Activated naive CD4-positive, alpha-beta T cell (primary cell): ENCODE measurements at places on chromosomes 1 and 21.

- no peak for DNase-seq
Observed at GRCh38 chr1:91684481-91685196, 184.0 kb downstream of the CDC7 start.

DNA sequence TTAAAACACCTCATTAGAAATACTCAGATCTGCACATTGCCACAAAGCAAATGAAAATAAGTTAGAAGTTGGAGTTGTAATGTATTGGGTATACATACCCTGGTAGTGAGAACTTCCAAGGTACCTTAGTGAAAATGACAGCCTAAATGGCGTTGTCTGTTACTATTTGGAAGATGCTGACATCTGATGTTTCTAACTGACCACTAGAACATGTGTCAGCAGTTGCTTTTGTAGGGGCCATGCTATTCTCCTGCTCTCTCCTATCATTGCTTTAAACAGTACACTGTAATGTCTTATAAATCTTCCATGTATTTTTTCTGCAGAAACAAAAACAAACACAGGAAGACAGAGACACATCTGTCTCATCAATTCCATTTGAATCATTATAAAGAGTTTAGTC lies 40.1 kb downstream of the LAMC1 start:
- no peak for DNase-seq

- DNase-seq, result no peak
Observed at GRCh38 chr1:204571128-204571527, 54.9 kb downstream of the MDM4 start.

DNA sequence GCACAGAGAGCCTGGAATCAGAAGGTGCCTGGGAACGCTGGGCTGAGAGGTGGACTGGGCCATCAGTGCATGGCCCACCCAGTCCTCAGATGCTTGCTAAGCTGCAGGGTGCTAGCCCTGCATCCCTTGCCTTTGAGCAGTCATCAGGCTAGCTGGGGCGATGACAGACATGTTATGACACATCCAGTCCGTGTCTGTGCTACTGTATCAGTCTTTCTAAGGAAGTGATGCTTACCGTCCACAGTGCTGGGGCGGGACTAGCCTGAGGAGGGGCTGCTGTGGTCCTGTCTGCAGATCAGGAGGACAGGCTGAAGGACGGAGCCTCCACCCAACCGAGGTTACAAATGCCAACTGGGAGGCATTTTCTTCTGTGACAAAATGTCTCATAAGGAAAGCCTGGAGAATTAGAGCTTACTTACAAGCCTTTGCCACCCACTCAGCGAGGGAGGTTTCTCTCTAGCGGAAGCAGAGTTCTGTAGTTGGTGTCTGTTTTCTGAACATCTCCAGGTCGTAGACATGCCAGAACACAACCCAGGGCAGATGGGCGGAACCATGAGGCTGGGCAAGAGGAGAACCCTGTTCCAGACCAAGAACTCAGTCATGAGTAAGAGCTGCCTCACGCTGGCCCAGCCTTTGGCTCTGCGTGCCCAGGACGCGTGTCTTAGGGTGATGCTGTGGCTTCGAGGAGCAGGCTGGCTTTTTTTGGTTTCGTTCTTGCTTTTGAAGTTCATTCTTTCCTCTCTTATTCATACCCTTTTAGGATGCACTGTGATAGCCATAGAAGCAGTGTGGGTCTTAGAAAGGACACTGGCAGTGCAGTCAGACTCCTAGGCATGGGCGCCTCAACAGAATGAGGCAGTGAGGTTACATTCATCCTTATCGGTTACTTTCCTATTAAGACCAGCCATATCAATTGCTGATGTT lies 14.3 kb downstream of the SLFNL1 start:
- DNase-seq, result no peak

GRCh38 chr1:235078480-235079381 lies 49.9 kb downstream of the TOMM20 start:
- DNase-seq, result no peak
